ENCODE measurements at places on chromosomes 5 and 9.

GRCh38 chr5:9375756-9376155, 170.1 kb downstream of the SEMA5A start:
- no peak for DNase-seq

DNA sequence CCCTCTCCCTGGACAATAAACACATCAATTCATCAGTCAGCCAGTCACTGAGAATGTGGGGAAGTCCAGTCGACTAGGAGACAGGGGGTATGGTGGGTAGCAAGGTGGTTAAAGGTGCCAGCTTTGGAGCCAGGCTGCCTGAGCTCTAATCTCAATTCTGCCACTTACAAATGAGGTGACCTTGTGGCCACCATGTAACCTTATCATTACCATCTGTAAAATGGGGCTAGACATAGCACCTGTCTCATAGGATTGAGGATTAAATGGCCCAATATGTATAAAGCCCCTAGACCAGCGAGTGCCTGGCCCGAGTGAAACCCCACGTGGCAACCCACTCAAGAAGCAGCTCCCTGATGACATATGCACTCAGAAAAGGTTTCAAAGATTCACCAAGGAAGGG, 73.3 kb upstream of the TBC1D2 start:
- DNase-seq: no peak

DNA sequence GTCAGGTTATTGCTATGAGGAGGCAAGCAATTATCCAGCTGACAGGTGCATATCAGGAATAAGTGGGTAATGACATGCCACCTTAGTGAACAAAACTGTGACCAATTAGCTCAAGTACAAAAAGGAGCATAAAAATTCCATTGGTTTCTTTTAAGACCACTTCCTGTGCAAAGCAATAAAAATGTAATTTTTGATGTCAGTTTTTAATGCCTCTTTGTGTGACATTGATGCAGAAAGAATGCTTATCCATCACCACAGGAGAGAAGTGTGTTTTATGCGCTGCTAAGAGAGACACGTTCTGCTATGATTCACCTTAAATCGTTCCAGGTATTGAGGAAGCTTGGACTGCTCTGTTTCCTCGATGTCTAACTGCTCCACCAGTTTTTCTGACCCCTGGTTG, 96.7 kb downstream of the MRPS27 start:
- no peak for DNase-seq

GRCh38 chr5:111755942-111756381, 1.0 kb downstream of the NREP start:
- no peak for DNase-seq

DNA sequence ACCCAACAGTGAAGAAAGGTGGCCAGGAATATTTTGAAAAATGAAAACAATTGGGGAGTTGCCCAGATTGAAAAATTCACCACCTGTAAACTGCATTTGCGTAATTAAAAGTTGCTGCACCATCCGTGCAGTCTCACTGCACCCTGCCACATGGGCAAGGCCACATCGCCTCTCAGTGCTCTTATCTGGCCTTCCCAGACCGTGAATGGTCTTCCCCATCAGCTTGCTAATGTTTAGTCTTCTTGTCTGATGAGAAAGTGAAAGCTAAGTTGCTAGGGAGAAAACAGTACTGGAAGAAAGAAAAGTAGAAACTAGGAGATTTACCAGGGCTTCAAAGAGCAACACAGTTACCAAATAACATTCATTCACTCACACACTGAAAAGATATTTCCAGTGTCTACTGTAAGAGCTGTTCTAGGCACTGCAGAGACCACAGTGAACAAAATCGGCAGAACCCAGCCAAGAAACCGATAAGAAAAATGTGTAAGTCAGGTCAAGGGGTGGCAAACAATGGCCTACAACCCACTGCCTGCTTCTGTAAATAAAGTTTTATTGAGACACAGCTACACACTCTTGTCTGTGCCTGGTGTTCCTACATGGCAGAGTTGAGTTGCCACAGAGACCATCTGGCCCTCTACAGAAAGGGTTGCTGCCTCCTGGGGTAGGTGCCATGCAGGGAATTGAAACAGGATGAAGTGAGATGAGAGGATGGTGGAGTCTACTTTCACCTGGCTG, 51.2 kb upstream of the CTSL start:
- DNase-seq: no peak

DNA sequence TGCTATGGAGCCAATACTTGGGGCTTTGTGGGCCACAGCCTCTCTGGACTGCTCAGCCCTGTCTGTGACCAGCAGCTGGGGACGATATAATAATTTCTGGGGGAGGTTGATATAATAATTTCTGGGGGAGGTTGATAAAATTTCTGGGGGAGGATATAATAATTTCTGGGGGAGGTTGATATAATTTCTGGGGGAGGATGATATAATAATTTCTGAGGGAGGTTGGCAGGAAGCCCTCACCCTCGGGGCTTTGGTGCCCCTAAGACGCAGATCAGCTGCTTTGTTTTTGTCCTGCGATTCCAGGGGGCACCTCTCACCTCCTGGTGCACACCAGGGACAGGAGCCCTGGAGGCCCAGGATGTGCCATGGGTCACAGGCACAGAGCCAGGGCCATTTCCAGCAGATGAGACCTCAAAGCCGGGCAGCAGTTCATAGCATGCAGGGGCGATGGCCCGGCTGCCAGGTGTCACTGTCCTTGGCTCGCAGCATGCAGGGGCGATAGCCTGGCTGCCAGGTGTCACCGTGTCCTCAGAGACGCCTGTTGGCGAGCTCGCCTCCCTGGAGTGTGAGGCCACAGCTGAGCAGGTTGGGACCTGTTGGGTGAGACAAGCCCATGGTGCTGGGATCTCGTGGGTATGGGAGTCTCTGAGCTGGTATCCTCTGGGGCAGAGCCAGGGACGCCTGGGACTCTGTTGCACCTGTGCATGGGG, 3.8 kb upstream of the TOR4A start:
- no peak for DNase-seq

DNA sequence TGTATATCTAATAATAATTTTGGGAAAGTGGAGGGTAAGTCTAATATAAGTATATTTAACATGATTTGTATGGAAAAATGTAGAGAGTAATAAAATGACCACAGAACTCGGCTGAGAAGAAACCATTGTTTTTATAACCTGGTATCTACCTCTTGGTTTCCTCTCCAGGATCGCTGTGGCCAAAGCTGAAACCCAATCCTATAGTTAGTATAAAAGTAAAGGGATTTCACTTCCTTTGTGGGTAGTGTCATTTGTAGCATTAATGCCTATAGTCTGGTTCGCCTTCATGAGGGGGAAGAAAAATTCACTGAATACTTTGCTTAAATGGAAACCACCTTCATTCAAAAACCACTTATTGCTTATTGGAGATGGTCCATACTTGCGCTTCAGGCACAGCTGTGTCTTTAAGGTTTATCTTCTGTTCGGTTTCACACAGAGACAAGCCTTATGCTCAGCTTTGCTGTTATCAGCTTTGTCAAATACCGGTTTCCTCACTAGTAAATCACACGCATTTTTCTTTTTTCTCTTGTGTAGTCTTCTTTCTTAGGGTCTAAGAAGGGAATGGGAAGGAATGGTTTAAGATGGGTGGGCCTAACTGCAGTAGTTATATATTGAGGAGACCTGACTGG, 12.1 kb downstream of the PIK3R1 start:
- DNase-seq: no peak

- no peak for DNase-seq
Observed at GRCh38 chr5:157468293-157468965, 8.4 kb downstream of the NIPAL4 start.

DNA sequence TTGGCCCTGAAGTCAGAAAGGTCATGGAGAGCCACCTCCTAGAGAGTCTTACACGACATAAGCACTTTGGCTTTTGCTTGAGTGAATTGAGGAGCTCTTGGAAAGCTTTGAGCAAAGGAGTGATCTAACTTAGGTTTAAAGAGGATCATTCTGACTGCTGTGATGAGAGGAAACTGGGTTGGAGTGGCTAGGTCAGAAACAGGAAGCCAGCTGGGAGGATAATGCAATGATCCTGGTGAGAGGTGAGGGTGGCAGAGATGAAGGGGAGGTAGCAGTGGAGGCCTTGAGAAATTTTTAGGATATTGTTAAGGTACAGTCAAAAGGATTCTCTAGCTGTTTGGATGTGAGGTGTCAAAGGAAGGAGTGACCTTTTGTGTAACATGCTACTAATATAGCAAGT, 32.2 kb upstream of the ROPN1L start:
- no peak for DNase-seq

DNA sequence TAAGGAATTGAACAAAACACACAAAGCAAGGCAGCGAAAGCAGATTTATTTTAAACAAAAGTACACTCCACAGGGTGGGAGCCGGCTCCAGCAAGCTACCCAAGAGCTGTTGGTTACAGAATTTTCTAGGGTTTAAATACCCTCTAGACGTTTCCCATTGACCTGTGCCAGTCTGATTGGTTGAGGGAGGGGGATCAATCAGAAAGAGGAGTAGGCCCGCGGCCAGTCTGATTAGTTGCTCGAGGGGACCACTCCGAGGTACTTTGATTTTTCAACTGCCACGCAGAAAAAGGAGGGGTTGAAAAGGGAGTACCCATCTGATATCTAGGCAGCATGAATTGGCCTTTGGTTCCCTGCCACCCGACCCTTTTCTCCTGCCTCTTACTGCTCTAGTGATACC, 998 bp downstream of the SRP19 start:
- no peak for DNase-seq

- DNase-seq: no peak
Observed at GRCh38 chr9:127021664-127022363, 100.6 kb downstream of the ANGPTL2 start.

- DNase-seq: no peak
Observed at GRCh38 chr5:93721071-93721470, 20.3 kb downstream of the POU5F2 start.

GRCh38 chr9:98660541-98660940, 48.2 kb downstream of the GABBR2 start:
- DNase-seq: no peak

- no peak for DNase-seq
Observed at GRCh38 chr9:23825700-23826099, 340 bp downstream of the ELAVL2 start.

- no peak for DNase-seq
Observed at GRCh38 chr9:108626743-108627142, 229.0 kb downstream of the ACTL7B start.

- no peak for DNase-seq
Observed at GRCh38 chr5:176700239-176700847, 53.1 kb downstream of the TSPAN17 start.

GRCh38 chr5:38866362-38867031, 20.7 kb downstream of the OSMR start:
- no peak for DNase-seq

- no peak for DNase-seq
Observed at GRCh38 chr5:171478946-171479775, 59.7 kb downstream of the FGF18 start.

GRCh38 chr9:126240835-126241234, 85.8 kb upstream of the MVB12B start:
- no peak for DNase-seq

DNA sequence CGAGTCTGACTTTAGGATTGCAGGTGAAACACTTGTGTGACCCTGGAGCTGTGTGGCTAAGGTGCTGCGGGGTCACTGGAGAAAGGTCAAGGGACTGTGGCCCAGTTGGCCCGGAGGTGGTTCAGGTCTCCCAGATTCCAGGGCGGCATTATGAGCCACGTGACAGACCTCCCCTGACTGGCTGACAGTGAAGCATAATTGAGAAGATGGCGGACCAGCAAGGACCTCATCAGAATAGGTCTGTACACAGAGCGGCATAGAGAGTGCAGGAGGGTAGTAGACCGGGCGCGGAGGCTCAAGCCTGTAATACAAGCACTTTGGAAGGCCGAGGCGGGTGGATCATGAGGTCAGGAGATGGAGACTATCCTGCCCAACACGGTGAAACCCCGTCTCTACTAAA, 815 bp upstream of the ODF2 start:
- no peak for DNase-seq

GRCh38 chr5:2029206-2029605, 146.5 kb upstream of the IRX4 start:
- DNase-seq: no peak

GRCh38 chr9:83649080-83649479, 26.1 kb downstream of the IDNK start:
- peak; percentile 64 for DNase-seq

Measured in stimulated activated CD4-positive, alpha-beta T cell treated with anti-CD3 and anti-CD28 coated beads, Interleukin-15, amount 100 ng/mL, for 1 hour (primary cell).